ENCODE measurements at places on chromosomes 7 and 10. TPM values are rescaled to one million over a fixed set of nuclear protein-coding genes. Genes with fewer than 3 reads are reported as not detected.

Gene C10orf90
- total RNA-seq = not detected

Gene LEP
- total RNA-seq = 0.75 TPM

Gene NYAP1
- total RNA-seq = 0.47 TPM

Gene HYAL4
- total RNA-seq = not detected

Gene AGR2
- 1,046 TPM for total RNA-seq

Gene CHST3
- 2.7 TPM for total RNA-seq

Gene HECW1
- total RNA-seq = 0.58 TPM
